AG04450 (cell line): ENCODE measurements at places on chromosomes 4 and X.

GRCh38 chrX:47976254-47977151 is 27.3 kb downstream of the ZNF182 start:
- no peak for DNase-seq

GRCh38 chr4:176708771-176709311 is 83.9 kb downstream of the VEGFC start:
- no peak for DNase-seq

GRCh38 chrX:5650904-5651303 is 577.8 kb downstream of the NLGN4X start:
- DNase-seq: no peak

GRCh38 chrX:14508025-14508690 is 21.2 kb upstream of the GLRA2 start:
- DNase-seq: no peak

- DNase-seq: no peak
These were observed 130.9 kb downstream of the TTC29 start for GRCh38 chr4:146814750-146815149.

GRCh38 chr4:14916554-14917297 is 85.6 kb upstream of the CPEB2 start:
- DNase-seq: peak; percentile 8

GRCh38 chr4:116752027-116752426 is 333.3 kb downstream of the TRAM1L1 start:
- no peak for DNase-seq
